ENCODE measurements at places on chromosomes 2 and 18. TPM values are rescaled to one million over a fixed set of nuclear protein-coding genes. Genes with fewer than 3 reads are reported as not detected.

- no peak for DNase-seq
Observed at GRCh38 chr2:141517852-141518421, 612.9 kb downstream of the LRP1B start.

DNA sequence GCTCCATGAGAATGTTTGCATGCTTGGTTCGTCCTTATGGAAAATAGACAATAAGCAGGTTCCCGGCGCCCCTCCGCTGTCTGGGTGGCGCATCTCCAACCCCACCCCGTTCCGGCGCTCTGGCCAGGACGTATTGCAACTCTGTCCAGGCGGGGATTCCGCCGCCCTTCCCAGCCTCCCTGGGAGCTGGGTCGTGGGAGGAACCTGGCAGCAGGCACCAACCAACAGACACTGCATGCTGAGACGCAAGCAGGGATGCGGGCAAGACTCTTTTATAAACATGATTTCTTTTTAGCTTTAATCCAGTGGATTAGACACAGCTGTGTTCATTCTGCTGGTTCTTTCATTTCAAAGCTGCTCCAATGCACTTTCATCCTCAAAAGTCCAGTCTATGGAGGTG lies 240.2 kb downstream of the SH3BP4 start:
- DNase-seq: no peak

GRCh38 chr2:233672886-233673285 lies 1.2 kb downstream of the UGT1A9 start:
- no peak for DNase-seq

- DNase-seq: peak; percentile 29
Observed at GRCh38 chr2:54657664-54658083, 65.8 kb upstream of the EML6 start.

GRCh38 chr2:238286551-238286950 lies 1.9 kb downstream of the PER2 start:
- DNase-seq: peak; percentile 65

DNA sequence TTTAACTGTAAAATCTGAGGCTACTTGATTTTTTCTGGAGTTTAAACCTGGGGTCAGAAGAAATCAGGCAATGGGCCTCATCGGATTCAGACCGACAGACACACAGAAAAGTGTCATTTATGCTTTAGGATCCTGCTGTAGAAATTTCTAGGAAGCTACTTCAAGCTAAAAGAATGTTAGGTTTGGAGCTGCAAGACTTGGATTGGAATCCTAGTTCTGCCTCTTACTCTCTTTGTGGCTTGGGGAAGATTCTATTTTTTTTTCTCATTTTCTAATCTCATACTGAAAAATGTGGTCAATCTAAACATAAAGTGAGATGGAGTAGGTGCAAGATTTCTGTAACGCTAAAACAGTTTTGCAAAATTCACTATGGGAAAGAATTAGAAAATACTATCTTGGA lies 48.8 kb upstream of the KCNE4 start:
- no peak for DNase-seq

- DNase-seq: no peak
Observed at GRCh38 chr18:13398631-13399030, 180.1 kb downstream of the LDLRAD4 start.

GRCh38 chr18:59057493-59057795 lies 82.2 kb upstream of the SEC11C start:
- no peak for DNase-seq

DNA sequence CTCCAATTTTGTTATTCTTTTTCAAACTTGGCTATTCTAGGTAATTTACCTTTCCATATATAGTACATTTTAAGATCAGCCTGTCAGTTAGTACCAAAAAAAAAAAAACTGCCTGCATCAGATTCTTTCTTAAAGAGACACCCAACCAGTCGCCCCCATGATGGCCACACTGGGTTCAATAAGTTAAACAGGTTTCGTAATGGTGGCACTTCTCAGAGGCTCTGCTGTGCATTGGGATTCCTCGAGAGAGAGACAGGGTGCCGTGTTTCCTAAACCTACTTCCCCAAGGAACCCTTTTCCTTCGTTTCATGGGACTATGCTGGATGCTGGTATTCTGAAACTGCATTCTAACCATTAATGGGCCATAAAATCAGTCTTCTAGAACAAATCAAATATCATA lies 37.4 kb downstream of the MYO7B start:
- DNase-seq: no peak

- DNase-seq: no peak
Observed at GRCh38 chr2:45974762-45975408, 322.3 kb upstream of the EPAS1 start.

The RTP5 gene
- total RNA-seq: not detected

The TRABD2A gene
- 0.88 TPM for total RNA-seq

Data from PC-9 (cell line).